ENCODE measurements at places on chromosomes 4 and X. TPM values are rescaled to one million over a fixed set of nuclear protein-coding genes. Genes with fewer than 3 reads are reported as not detected.

Gene PAGE2
- not detected for total RNA-seq

Gene AMBN
- not detected for total RNA-seq

Gene DCAF8L2
- not detected for total RNA-seq

Gene SYP
- total RNA-seq: 0.17 TPM

Gene DIPK2B
- not detected for total RNA-seq

- peaks cover 48% of the 10 kb centered on the region for H3K4me1 ChIP-seq
- H3K36me3 ChIP-seq: peaks cover 65% of the 10 kb centered on the region
Measured at GRCh38 chr4:8221476-8221875, 22.4 kb downstream of the SH3TC1 start.

DNA sequence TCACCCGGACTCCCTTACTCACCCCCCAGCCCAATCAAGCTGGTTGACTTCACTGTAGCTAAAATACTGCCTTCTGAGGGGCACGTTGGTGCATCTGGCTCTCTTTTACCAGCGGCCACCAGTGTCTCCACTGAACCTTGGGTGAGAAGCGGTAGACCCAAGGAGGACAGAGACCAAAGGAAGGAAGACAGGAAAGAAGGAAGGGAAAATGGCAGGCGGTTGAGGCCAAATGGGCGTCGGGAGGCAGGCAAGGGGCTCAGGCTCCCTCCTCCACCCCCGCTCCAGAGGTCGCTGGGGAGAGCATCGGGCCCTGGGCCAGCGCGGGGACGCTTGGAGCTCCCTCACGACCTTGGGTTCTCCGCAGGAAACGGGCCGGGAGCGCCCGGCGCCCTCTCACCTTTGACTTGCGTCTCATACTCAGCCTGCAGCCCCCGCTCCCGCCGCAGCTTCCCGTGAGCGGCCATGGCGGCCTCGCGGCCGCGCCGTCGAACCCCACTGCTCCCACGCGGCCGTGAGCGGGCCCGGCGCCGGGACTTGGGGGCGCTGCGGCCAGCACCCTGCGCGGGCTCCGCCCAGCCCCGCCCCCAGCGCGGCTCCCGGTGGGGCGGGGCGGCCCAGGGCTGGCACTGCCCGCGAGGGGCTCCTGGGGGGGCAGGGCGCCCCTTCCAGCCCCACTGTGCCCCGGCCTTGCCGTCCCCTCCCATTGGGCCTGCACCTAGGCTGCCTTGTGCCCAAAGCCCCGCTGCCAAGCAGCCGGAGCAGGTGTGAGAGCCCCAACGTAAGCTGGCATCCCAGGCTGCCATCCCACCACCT, at the start of gene ARHGAP4:
Gene ARHGAP4 (minus strand): TSS at position 526 of the 813 bp plus-strand sequence. CDS start 62 bp downstream, at position 464.
- peak within 1 kb of the TSS; percentile 93 for H3K27ac ChIP-seq
- peaks cover 14% of the 10 kb centered on the region for H3K36me3 ChIP-seq
- peak; percentile 28 for DNase-seq
- peak within 1 kb of the TSS; percentile 83 for H3K4me3 ChIP-seq

GRCh38 chrX:72294497-72294896, 11.2 kb downstream of the CITED1 start:
- H3K27me3 ChIP-seq: no peaks in the 10 kb centered on the region
- no peak overlapping the region for H3K4me3 ChIP-seq
- no peaks in the 10 kb centered on the region for H3K4me1 ChIP-seq
- no peak overlapping the region for H3K27ac ChIP-seq

DNA sequence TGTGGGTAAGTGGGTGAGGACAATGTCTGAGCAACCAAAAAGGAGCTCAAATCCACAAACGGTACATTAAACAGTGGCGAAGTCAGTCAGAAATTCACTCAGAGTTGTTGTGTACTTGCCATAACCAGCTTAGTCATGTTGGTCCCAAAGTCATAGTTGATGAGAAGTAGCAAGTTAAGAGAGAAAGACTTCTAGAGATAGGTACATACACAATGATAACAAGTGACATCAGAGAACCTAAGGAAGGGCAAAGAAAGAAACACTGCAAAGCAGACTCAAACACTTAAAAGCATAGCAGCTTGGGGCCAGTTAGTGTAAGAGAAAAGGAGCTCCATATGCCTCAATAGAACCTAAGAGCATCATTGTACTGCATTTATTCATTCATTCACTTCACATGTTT, 30.2 kb downstream of the DYNLT3 start:
- no peaks in the 10 kb centered on the region for H3K4me1 ChIP-seq
- no peaks in the 10 kb centered on the region for H3K36me3 ChIP-seq
- H3K4me3 ChIP-seq: no peak overlapping the region

GRCh38 chr4:48499551-48500066, 9.6 kb downstream of the ZAR1 start:
- no peak overlapping the region for H3K27ac ChIP-seq
- peaks cover 31% of the 10 kb centered on the region for H3K36me3 ChIP-seq
- no peak overlapping the region for H3K4me3 ChIP-seq
- no peaks in the 10 kb centered on the region for H3K27me3 ChIP-seq
- no peaks in the 10 kb centered on the region for H3K4me1 ChIP-seq
- no peak for DNase-seq

DNA sequence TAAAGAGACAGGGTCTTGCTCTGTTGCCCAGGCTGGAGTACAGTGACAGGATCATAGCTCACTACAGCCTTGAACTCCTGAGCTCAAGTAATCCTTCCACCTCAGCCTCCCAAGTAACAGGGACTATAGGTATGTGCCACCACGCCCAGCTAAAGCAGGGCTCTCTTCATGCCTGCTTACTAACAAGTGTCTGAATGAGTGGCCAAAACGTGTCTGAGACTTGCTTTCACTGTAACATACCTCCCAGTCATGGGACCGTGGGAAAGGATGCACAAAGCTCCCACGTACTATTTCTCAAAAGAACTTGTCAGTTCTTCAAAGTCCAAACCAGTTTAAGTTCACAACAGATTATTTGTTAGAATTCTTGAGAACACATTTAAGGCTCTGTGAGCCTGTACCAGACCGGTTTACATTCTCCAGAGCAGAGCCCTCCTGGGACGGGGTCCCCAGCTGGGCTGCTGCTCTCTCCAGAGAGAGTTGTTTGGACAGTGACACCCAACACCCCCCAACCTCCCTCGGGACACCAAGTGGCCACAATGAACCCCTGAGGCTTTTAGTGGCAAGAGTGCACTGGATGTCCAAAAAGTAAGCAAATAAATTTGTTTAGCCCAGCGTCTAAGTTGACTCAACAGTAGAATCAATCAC, 24.1 kb downstream of the SH3KBP1 start:
- H3K36me3 ChIP-seq: no peaks in the 10 kb centered on the region
- H3K27me3 ChIP-seq: no peaks in the 10 kb centered on the region
- H3K27ac ChIP-seq: no peak overlapping the region
- H3K4me1 ChIP-seq: peaks cover 39% of the 10 kb centered on the region

- no peak overlapping the region for H3K4me3 ChIP-seq
- no peak for DNase-seq
- H3K27me3 ChIP-seq: no peaks in the 10 kb centered on the region
- H3K4me1 ChIP-seq: no peaks in the 10 kb centered on the region
Measured at GRCh38 chrX:21821875-21822274, 17.5 kb upstream of the MBTPS2 start.

GRCh38 chrX:9700555-9700954, 65.1 kb downstream of the GPR143 start:
- no peak overlapping the region for H3K4me3 ChIP-seq
- no peaks in the 10 kb centered on the region for H3K27me3 ChIP-seq
- H3K36me3 ChIP-seq: peaks cover 13% of the 10 kb centered on the region
- H3K27ac ChIP-seq: no peak overlapping the region

DNA sequence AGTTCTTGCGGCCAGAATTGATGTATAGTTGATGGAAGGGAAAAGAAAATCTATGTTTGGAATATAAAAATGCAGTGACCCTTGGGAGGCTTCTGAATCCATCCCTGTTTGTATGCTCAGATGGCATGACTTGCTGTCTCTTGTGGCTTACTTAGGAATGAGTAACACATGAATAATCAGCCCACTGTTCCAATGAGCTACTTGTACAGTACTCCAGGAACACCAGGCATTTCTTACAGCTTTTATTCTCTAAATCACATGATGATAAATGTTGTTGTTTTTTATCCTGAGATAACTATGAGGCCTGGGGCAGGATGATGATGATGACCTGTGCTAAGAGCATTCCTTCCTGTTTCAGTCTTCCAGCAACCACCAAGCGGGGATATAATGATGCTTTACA, 18.9 kb downstream of the TMPRSS11E start:
- no peak for DNase-seq
- H3K4me1 ChIP-seq: no peaks in the 10 kb centered on the region
- H3K4me3 ChIP-seq: no peak overlapping the region

DNA sequence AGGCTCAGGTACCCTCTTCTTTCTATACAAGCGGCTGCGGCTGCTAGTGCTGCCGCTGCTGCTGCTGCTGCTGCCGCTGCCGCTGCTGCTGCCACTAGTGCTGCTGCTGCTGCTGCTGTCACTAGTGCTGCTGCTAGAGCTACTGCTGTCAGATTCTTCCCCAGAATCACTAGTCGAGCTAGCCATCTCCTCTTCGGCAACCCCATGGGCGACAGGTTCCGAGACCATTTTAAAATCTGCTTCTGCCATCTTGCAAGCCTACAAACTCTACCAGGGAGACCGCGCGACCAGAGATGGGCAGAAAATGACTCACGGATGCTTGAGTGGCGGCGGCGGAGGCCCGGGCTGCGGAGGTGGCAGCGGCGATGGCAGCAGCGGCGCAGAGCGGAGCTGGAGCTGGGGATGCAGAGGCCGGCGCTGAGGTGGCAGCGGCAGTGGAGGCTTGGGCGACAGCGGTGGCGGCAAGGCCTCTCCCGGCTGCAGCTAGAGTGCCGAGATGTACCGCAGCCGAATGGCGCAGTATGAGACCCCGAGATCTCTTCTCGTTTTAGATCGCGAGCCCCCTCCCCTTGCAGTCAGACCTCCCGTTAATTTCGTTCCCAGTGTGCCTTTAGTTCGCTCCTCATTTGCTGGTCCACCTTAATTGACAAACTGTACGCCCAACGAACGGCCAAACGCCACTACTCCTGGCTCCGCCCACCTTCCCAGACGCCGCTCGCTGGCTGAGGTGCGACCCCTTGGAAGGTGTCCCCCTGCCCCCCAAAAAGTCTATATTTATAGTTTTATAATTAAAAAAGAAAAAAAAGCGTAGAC, at the start of gene NAP1L3:
Gene NAP1L3 (minus strand): TSS at position 523 of the 813 bp plus-strand sequence. CDS start 274 bp downstream, at position 249.
- H3K27ac ChIP-seq: peak within 1 kb of the TSS; percentile 41
- DNase-seq: peak; percentile 55
- H3K36me3 ChIP-seq: no peaks in the 10 kb centered on the region
- peak within 1 kb of the TSS; percentile 64 for H3K4me3 ChIP-seq
- peaks cover 13% of the 10 kb centered on the region for H3K4me1 ChIP-seq

- no peak for DNase-seq
- peaks cover 15% of the 10 kb centered on the region for H3K4me1 ChIP-seq
- no peaks in the 10 kb centered on the region for H3K27me3 ChIP-seq
- H3K4me3 ChIP-seq: peak overlapping the region; percentile 75
- H3K36me3 ChIP-seq: no peaks in the 10 kb centered on the region
- H3K27ac ChIP-seq: peak overlapping the region; percentile 72
Measured at GRCh38 chrX:20267931-20268701, 1.4 kb upstream of the RPS6KA3 start.

DNA sequence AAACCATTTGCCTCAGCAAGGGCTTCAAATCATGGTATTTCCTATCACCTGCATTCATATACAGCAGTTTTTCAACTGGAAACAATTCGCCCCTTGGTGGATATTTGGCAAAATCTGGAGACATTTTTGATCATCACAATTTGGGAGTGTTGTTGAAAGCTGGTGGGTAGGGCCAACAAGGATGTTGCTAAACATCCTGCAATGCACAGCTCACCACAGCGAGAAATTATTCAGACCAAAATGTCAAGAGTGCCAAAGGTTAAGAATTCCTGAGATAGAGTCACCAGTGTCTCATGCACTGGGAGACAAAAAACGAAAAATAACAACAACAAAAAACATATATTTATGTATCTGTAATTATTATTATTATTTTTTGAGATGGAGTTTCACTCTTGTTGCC, 435.2 kb upstream of the CTSO start:
- H3K4me1 ChIP-seq: no peaks in the 10 kb centered on the region
- H3K27ac ChIP-seq: no peak overlapping the region
- H3K27me3 ChIP-seq: no peaks in the 10 kb centered on the region

- H3K4me1 ChIP-seq: no peaks in the 10 kb centered on the region
- no peak overlapping the region for H3K27ac ChIP-seq
- H3K4me3 ChIP-seq: no peak overlapping the region
Measured at GRCh38 chr4:183321079-183321478, 1.0 kb upstream of the CLDN22 start.

DNA sequence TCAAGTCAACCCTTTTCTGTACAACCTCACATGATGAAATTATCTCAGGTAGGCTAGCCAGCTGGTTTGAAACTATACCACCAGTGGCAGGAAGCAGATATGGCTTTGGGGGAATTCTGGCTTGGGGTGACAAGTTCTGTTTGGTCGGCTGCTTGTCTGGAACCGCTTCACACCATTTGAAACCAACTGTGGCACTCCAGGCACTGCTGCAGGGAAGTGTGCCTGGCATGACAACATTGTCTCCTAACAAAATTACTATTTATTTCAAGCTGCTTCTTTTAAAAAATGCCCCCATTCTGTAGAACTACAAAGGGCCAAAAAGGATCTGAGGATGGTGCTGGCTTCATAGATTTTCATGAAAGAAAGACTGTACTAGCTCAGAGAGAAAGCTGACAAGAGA, 37.1 kb upstream of the GPM6B start:
- H3K4me3 ChIP-seq: no peak overlapping the region
- no peaks in the 10 kb centered on the region for H3K27me3 ChIP-seq
- H3K27ac ChIP-seq: no peak overlapping the region
- no peaks in the 10 kb centered on the region for H3K4me1 ChIP-seq
- DNase-seq: no peak

DNA sequence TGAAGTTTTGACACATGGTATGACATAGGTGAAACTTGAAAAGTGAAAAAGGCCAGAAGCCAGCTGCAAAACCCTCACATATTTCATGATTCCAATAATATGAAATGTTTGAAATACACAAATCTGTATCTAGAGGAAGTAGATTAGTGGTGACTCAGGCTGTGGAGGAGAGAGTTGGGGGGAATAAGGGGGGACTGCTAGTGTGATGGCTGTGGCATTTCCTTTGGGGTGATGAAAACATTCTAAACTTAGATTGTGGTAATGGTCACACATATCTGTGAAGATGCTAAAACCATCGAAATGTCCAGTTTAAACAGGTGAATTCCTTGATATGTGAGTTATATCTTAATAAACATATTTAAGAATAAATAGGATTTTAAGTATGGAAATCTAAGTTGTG, 343.5 kb upstream of the SFRP2 start:
- H3K4me1 ChIP-seq: no peaks in the 10 kb centered on the region
- no peak overlapping the region for H3K4me3 ChIP-seq
- no peaks in the 10 kb centered on the region for H3K36me3 ChIP-seq
- no peaks in the 10 kb centered on the region for H3K27me3 ChIP-seq

DNA sequence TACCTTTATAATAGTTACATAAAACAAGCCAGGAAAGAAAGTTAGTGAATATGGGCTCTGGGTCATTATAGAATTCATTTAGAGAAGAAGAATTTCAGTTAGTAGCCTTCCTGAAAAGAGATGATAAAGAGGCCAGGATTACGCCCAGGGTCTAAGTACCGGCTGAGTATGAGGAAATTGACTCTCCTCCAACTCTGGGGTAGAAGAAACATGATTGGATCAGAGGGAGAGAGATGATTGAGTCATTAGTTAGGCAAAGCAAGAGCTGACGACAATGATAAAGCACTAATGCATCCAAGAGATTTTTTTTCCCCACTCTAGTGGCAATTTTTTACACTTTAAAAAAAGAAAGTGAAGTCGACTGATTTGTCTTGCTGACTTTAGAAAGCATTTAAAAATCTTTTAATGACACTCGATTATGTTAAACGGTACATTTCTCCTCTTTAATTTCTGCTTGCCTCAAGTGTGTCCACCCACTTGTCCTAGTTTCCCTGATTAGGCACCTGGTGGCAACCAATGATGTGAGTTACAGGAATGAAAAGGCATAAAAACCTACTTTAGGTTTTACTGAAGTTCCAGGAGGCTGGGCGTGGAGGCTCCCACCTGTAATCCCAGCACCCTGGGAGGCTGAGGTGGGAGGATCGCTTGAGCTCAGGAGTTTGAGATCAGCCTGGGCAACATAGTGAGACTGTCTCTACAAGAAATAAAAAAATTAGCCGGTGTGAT, 37.3 kb upstream of the IGFBP7 start:
- H3K4me3 ChIP-seq: no peak overlapping the region
- no peaks in the 10 kb centered on the region for H3K4me1 ChIP-seq
- H3K36me3 ChIP-seq: no peaks in the 10 kb centered on the region
- no peak overlapping the region for H3K27ac ChIP-seq
